Chondrocyte (in vitro differentiated cells): ENCODE measurements at places on chromosomes 11 and 22. TPM values are rescaled to one million over a fixed set of nuclear protein-coding genes. Genes with fewer than 3 reads are reported as not detected.

Gene PVALB
- not detected in 3 replicates for total RNA-seq

Gene MYRF
- total RNA-seq, result 1.6 to 1.7 TPM in 2 of 3 replicates, not detected in the other

Gene ANO3
- total RNA-seq, result 0.07 TPM in 1 of 3 replicates, not detected in the others

Gene AMOTL1
- total RNA-seq, result 45.6 to 70.2 TPM (median 47.2 TPM) in 3 replicates

Gene OR51B4
- not detected in 3 replicates for total RNA-seq

Gene KRTAP5-2
- not detected in 3 replicates for total RNA-seq

Gene IL17REL
- total RNA-seq, result 0.17 to 0.23 TPM in 2 of 3 replicates, not detected in the other

Gene TTC36
- 0.27 to 1.4 TPM in 2 of 3 replicates, not detected in the other for total RNA-seq

Gene KRTAP5-8
- total RNA-seq, result not detected in 3 replicates

Gene OR2D2
- not detected in 3 replicates for total RNA-seq

Gene OR5B12
- not detected in 3 replicates for total RNA-seq

Gene FDXACB1
- total RNA-seq, result 1.3 to 2.5 TPM (median 1.6 TPM) in 3 replicates

Gene SYCE3
- total RNA-seq, result not detected in 3 replicates

Gene BAD
- 55.5 to 58.8 TPM (median 56.8 TPM) in 3 replicates for total RNA-seq

Gene CTNND1
- total RNA-seq, result 126 to 156 TPM (median 138 TPM) in 3 replicates

Gene OR8D4
- total RNA-seq, result not detected in 3 replicates

Gene FGF19
- not detected in 3 replicates for total RNA-seq

Gene CRYBA4
- not detected in 3 replicates for total RNA-seq

Gene CCDC15
- total RNA-seq, result 0.90 to 3.6 TPM (median 1.2 TPM) in 3 replicates

Gene PIWIL4
- total RNA-seq, result 2.4 to 2.6 TPM (median 2.5 TPM) in 3 replicates

Gene BARX2
- not detected in 3 replicates for total RNA-seq

Gene ZDHHC24
- total RNA-seq, result 13.5 to 16.2 TPM (median 13.8 TPM) in 3 replicates

Gene PAMR1
- total RNA-seq, result 1.4 to 2.9 TPM (median 1.6 TPM) in 3 replicates

Gene OR5B21
- total RNA-seq, result not detected in 3 replicates
